Lung (tissue), 17 donors: ENCODE measurements at places on chromosomes 16 and 17. TPM values are rescaled to one million over a fixed set of nuclear protein-coding genes. Genes with fewer than 3 reads are reported as not detected.

DNA sequence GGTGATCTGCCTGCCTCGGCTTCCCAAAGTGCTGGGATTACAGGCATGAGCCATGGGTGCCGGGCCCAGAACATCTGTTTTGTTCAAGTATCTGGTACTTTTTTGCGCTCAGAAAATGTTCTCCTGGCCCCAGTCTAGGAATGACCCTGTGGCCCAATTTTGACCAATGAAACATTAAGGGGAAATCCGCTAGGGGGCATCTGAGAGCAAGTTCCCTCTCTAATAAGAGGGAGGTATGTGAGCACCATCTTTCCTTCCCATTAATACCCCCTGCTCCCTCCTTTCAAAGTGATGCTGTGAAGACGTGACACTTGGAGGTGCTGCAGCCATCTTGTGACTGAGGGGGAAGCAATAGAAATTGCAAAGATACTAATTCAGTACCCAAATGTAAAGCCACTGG lies 16.5 kb upstream of the CLEC3A start:
- no peak for DNase-seq
- peaks cover 3% of the 10 kb centered on the region for H3K4me1 ChIP-seq
- H3K4me3 ChIP-seq: no peak overlapping the region
- no peaks in the 10 kb centered on the region for H3K36me3 ChIP-seq

DNA sequence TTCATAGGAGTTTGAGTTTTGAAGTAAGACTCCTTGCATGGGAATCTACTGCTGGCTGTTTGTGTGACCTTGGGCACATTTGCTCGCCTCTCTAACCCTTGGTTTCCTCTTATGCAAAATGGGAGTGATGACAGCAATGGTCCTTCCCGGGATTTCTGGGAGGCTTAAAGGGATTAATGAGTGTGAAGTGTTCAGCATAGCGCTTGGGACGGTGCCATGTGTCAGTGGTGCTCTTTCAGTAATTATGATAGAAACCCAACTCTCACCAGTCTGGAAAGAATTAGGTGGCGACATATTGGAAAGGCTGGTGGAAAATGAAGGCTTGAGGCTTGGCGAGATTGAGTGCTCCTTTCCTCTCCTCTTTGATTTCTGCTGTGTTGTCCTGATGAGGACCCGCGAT lies 429.2 kb upstream of the EEF2KMT start:
- H3K27ac ChIP-seq: no peak overlapping the region
- H3K4me1 ChIP-seq: no peaks in the 10 kb centered on the region
- H3K4me3 ChIP-seq: no peak overlapping the region
- H3K27me3 ChIP-seq: peaks cover 5% of the 10 kb centered on the region
- no peak for DNase-seq
- no peaks in the 10 kb centered on the region for H3K36me3 ChIP-seq

PLXDC1 gene
- 7.3 TPM for total RNA-seq

DNA sequence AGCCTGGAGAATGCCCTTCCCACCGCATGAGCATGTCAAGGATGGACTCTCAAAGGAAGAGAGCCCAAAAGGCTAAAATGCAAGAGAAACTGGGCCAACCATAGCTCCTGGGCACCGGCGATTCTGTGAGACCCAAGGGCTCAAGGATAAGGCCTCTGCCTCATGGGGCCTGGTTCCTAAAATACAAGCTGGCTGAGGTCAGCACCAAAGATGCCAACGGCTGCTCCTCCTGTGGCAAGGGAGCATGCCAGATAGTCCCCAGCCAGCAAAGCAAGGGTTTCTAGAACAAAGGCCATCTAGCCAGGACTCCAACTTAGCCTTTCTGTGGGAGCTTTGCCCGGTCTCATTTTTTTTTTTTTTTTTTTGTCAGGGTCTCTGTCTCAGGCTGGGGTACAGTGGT lies 20.1 kb downstream of the GPRC5B start:
- no peaks in the 10 kb centered on the region for H3K27me3 ChIP-seq
- DNase-seq: no peak

GRCh38 chr16:85931596-85932402 lies 32.8 kb downstream of the IRF8 start:
- no peak for DNase-seq
- H3K27me3 ChIP-seq: peaks cover 2% of the 10 kb centered on the region
- no peak overlapping the region for H3K4me3 ChIP-seq
- no peak overlapping the region for H3K27ac ChIP-seq

DNA sequence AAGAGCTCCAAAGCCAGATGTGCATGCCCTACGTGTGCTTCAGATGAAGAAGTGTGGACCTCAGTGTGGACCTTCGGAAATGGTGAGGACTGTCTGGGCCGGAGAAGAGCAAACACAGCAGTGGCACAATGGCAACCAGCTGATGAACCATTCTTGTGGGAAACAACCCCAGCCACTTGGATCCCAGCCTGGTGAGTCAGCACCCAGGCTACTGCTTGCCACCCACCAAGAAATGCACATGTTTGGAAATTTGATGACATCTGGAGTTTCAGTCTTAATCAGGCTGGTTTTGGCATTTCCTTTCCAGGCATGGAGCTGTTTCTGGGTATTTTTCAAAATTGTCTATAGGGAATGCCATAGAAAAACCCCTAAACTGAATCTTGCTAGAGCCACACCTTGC lies 42.7 kb downstream of the DYNLRB2 start:
- H3K27me3 ChIP-seq: no peaks in the 10 kb centered on the region
- H3K27ac ChIP-seq: no peak overlapping the region
- DNase-seq: no peak
- H3K4me3 ChIP-seq: no peak overlapping the region

SOX9 gene
- total RNA-seq: 19.2 TPM
